ENCODE measurements at places on chromosomes 5 and 9. TPM values are rescaled to one million over a fixed set of nuclear protein-coding genes. Genes with fewer than 3 reads are reported as not detected.

The NUTM2F gene
- total RNA-seq: not detected

The STC2 gene
- 16.0 TPM for total RNA-seq

DNA sequence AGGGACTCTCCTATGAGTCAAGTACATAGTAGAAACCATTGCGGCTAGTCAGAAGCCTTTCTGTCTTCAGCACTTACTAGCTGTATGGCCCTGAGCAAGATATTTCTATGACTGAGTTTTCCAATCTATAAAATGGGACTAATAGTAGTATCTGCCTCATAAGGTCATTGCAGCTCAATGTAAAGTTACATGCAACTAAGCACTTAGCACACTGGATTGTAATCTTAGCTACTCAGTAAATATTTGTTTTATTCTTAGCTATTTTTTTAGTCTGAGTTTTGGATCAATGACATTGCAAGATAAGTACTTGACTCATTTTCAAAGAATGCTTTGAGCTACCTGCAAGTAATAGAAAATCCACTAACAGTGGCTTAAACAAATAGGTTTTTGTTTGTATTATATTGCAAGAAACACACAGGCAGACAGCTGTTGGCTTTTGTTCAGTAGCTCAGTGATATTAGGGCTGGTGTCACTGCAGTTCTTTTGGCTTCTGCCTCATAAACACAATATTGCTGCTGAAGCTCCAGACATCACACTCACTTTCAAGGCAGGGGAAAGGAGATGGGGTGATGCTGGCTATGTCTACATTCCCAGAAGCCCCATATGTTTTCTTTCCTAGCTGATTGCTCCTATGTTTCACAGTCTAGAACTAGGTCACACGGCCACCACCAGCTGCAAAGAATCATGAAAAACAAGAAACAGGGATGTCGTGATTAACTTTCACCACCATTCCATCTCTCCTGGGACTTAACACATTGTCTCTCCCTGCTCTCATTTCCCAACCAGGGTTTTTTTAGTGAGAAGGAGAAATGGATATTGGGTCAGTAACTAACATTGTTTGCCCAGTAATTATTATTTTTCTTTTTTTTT lies 26.9 kb upstream of the FAT2 start:
- H3K36me3 ChIP-seq: no peaks in the 10 kb centered on the region
- DNase-seq: no peak
- no peaks in the 10 kb centered on the region for H3K27me3 ChIP-seq
- H3K4me1 ChIP-seq: no peaks in the 10 kb centered on the region

DNA sequence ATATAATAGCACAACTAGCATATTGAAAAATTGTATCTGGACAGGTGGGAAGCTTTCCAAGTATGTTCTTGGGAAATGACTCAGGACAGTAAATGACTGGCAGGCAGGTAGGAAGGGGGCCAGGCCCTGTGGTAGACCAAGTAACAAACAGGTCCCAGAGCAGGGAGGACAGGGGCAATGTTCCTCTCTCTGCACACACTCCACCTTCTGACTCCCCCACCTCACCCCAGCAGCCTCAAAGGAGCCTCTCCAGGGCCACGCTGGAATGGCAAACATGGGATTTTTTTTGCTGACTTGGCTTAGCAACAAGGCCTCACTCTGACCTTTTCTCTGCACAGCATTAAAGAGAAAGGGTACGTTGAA lies 31.1 kb upstream of the IQGAP2 start:
- DNase-seq: no peak
- no peak overlapping the region for H3K27ac ChIP-seq
- H3K4me1 ChIP-seq: peaks cover 7% of the 10 kb centered on the region

DNA sequence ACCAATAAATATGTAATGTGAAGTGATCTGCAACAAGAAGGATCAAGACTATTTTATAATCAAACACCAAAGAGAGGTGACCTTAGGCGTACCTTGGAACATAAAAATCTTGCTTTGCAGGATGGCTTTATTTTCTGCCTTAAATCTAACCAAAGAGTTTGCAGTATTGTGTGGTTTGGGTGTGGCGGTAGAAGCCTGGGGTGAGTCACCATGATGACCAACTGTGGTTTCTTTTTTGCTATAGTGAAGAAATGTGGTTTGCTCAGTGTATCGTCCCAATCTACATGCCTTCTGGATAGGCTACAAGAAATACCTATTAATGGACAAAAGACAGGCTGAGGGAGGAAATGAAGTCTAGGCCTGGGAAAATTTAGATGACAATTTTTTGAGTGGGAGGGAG lies 5.1 kb upstream of the CAST start:
- no peak overlapping the region for H3K27ac ChIP-seq
- no peak overlapping the region for H3K4me3 ChIP-seq
- no peaks in the 10 kb centered on the region for H3K27me3 ChIP-seq
- H3K36me3 ChIP-seq: no peaks in the 10 kb centered on the region
- no peaks in the 10 kb centered on the region for H3K4me1 ChIP-seq
